ENCODE measurements at places on chromosomes 6 and 20.

- DNase-seq: no peak
Observed at GRCh38 chr6:166419286-166419685, 36.5 kb upstream of the MPC1 start.

GRCh38 chr6:87244380-87244779, 78.0 kb upstream of the SMIM8 start:
- DNase-seq: no peak

- DNase-seq: no peak
Observed at GRCh38 chr6:87945966-87946365, 101.7 kb upstream of the SPACA1 start.

DNA sequence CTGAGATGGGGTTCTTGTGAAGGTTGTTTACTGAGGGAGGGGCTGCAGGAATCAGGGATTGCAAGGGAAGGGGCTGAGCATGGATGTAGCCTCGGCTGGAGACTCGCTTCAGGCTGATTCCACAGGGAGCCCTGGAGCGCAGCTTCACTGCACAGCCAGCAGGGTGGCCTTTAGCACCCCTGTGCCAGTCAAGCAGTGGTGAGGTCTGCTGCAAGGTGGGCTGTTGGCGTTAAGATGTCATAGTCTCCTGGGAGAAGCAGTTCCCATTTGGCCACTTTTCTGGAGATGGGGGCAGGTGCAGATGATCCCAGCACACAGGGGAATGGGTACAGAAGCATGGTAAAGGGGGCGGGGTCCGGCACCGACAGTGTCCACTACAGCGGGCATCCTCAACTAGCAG, 126.3 kb downstream of the TOX2 start:
- DNase-seq: no peak

DNA sequence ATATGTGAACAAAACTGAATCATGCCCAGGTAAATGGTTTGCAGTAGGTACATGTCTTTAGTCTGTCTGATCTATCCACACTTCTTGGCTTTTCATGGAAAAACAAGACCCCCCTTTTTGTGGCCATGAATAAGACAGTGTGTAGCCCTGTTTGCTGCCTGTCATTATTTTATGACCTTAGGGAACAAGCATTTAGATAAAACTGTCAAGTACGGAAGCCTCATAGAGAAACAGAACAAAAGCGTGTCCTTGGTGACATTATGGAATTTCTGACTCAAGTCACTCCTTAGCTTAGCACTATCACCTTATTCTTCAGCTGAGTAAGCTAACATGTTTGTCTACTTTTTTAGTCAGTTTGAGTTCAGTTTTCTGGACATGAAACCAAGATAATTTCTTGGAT, 476.2 kb downstream of the ADGRB3 start:
- DNase-seq: no peak

- DNase-seq: no peak
Observed at GRCh38 chr20:12575352-12576095, 433.2 kb upstream of the SPTLC3 start.

GRCh38 chr6:108869876-108870275, 21.7 kb downstream of the ARMC2 start:
- DNase-seq: no peak

GRCh38 chr20:1450926-1451491, 15.6 kb downstream of the NSFL1C start:
- no peak for DNase-seq

DNA sequence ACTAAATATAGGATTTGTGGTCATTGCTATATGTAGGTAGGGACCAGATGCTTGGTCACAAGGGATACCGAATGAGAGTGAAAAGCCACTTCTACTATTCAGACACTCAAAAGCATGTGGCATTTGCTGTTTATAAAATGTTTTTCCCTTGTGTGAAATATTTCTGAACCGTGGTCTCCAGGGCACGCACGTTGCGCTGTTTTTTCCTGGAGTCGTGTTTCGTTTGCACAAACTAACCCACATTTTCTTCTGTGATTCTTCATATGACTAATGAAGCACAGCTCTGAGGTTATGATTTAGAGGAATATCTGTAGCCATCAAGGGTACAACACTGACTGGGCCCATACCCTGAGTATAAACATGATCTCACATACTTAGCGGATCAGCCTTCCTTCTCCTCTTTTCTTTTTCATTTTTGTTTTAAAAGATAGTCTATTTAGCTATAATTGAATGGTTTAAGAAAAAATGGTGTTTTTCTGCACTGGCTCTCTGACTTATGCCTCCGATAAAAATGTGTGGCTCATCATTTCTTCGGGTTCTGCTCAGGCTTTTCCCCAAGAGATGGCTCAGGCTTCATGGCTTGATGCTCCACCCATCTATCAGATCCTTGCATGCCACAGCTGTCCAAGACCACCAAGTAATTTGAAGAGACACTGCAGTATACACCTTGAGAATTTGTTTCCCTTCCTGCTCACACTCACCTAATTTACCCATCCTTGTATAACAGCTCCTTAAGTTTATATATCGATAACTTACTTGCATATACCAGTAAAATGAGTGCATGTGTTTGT, 59.9 kb upstream of the HBS1L start:
- no peak for DNase-seq

DNA sequence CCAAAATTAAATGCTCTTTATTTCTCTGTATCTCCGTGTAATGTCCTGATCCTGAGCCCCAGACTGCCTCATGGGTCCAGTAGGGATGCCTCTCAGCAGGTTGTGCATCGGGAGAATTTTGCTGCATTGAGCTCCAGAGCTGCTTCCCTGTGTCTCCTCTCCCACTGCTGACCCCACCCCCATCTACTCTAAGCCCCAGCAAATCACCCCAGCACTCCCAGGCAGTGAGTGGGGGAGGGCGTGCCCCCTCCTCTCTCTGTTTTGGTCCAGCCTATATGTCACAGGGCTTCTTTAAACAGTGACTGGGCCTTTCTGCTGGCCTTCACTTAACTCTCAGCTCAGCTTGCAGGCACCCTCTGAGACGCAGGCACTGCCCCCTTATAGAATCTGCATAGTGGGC, 228.8 kb upstream of the QKI start:
- DNase-seq: no peak

DNA sequence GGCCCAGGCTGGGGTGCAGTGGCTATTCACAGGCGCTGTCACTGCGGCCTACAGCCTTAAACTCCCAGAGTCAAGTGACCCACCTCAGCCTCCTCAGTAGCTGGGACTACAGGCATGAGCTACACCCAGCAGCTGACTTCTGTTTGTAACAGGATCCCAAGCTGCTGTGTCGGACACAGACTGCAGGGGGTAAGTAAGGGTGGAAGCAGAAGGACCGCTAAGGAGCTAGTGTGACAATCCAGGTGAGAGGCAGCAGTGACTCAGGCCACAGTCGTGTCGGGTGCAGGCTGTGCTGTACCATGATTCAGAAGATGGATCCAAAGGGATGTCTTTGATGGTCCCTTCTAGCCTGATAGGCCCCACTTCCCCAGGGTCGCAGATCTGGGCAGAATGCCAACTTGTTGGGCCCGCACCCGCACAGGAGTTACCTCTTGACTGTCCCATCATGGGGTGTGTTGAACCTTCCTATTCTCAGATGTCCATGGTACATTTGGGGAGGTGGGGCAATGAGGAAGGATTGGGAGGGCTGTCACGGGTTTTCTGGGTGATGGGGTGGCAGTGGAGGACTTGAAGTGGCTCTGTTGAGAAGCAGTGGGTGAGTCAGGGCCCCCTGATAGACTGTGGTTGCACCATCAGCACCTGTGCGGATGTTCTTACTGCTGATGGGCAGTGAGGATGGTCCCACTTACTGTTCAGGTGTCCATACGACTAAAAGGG, 25.3 kb downstream of the AAR2 start:
- no peak for DNase-seq

- no peak for DNase-seq
Observed at GRCh38 chr6:105819745-105820144, 266.4 kb upstream of the PRDM1 start.

- DNase-seq: no peak
Observed at GRCh38 chr6:159104931-159105330, 60.1 kb upstream of the TAGAP start.

- no peak for DNase-seq
Observed at GRCh38 chr6:136546331-136546730, 3.9 kb downstream of the MAP7 start.

DNA sequence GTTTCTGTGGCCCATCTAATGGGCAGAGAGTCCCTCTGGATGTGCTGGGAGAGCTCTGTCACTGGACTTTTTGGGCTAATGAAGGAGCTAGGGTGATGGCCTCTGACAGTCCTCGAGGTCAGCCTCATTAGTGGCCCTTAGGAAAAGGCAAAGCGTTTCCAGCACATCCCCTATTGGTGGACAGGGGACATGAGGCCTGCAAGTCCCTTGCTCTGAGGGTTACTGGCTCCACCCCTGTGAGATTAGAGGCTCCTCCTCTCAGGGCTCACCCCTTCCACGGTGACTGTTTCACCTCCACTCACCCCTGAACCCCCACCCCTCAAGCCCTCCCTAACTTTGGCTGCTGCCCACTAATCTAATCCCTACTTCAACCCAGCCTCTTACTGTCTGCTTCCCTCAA, 12.8 kb upstream of the FANCE start:
- DNase-seq: no peak

DNA sequence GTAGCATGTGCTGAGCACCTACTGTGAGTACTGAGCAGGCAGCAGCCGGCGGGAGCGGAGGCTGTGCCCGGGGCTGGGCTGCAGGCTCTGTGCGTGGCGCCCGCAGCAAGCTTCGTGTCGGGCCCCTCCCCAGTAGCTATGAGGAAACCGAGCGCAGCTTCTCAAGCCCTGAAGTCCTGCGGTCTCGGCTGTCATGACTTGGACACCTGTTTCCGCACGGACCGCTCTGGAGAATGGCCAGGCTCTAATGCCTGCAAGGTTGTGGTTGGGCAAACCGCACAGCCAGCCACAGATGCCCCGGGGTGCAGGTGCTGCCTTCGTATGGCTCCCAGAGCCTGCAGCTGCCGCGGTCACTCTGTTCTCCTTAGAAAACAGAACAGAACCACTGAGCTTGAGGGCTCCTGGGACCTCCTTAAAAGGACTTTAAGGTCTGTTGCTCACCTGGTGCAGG, 33.7 kb downstream of the PYGB start:
- no peak for DNase-seq

DNA sequence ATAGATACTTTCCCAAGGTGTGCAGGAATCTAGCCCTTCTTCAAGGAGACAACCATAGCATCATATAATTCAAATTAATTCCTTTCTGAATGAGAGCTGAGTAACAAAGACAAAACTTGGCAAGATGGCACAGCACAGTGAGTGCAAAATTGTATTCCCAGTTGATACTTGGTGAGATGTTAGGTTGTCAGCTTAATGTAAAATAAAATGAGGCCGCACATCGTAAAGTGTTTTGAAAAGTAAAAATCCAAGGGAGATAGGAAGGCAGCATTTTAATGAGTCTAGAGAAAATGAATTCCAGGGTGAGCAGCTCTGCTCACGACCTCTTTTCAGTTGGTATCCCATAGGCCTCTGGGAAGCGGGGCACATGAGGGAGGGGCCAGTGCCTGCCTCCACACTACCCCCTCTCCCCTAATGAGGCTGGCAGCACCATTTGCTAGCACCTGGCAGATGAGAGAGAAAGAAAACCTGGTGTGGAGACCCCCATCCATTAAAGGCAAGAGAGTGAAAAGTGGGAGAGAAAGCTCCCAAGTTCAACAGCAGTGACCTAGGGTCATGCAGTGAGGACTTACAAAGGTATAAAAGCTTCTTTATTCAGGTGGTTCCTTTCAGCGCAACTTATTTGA, 158.4 kb downstream of the BTBD9 start:
- DNase-seq: no peak

- no peak for DNase-seq
Observed at GRCh38 chr20:2237059-2237458, 58.7 kb upstream of the TGM3 start.

All from cortex of kidney (tissue), 1 donor.